ENCODE measurements at places on chromosomes 1 and 21. TPM values are rescaled to one million over a fixed set of nuclear protein-coding genes. Genes with fewer than 3 reads are reported as not detected.

DNA sequence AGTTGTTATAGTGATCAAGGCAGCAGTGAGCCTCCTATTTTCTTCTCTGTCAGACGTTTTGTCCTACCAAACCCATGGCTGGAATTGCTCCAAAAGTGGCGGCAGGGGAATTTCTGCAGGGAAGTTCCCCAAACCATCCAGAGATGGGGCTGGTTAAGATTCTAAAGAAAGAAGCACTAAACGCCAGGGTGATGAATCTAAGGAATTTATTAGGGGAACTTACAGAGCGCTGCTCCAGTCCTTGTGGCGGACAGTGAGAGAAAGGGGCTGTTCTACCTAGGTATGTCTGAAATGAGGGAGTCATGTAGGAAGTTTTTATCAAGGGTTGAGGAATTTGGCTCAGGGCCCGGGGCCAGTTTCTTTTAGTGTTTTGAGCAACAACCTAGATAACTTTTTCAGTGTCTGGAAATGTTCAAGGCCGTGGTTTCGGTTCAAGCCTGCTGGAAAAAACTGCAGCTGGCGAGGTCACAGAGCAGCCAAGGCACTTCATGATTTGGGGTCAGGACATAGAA lies 222.4 kb upstream of the B3GALT2 start:
- DNase-seq: peak; percentile 1
- no peak overlapping the region for H3K27ac ChIP-seq
- no peaks in the 10 kb centered on the region for H3K4me1 ChIP-seq
- no peaks in the 10 kb centered on the region for H3K27me3 ChIP-seq
- H3K4me3 ChIP-seq: no peak overlapping the region

GRCh38 chr1:222109836-222110235 lies 367.9 kb upstream of the DUSP10 start:
- no peak overlapping the region for H3K4me3 ChIP-seq
- H3K27ac ChIP-seq: no peak overlapping the region
- DNase-seq: no peak
- no peaks in the 10 kb centered on the region for H3K27me3 ChIP-seq

GRCh38 chr1:72568113-72568512 lies 285.8 kb upstream of the NEGR1 start:
- H3K4me1 ChIP-seq: no peaks in the 10 kb centered on the region
- no peaks in the 10 kb centered on the region for H3K36me3 ChIP-seq
- no peak for DNase-seq
- no peak overlapping the region for H3K27ac ChIP-seq
- H3K27me3 ChIP-seq: no peaks in the 10 kb centered on the region
- H3K4me3 ChIP-seq: no peak overlapping the region

The TP73 gene
- total RNA-seq: not detected

DNA sequence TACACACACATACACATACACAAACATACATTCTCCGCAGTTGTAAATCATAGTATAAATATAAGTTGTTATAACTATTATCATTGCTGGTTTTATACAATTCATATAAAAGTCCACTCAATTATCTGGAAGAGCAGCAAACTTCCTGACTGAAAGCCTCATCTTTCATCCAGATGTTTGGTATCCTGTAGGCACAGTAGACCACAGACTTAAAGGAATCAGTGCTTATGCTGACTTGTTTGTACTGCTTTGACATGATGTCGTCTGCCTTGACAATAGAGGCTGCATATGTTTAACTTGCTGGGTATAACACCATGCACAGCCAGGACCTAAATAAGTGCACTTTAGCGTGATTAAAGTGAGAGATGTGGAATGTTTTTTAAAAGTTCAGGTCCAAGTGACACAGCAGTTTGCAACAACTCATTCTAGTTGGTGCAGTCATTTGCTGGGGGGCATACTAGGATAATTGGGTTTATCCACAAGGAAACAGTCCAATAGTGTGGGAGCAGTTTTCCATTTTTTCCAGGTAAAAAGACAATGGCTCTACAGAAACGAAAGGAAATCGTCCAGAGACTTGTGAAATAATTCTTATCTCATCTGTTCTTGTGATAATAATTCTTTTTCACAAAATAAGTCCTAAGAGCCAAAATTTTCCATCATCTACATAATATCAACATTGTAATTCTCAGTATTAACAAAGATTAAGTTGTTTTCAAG lies 110.3 kb upstream of the TSPAN2 start:
- H3K36me3 ChIP-seq: no peaks in the 10 kb centered on the region

The MROH9 gene
- total RNA-seq: not detected

DNA sequence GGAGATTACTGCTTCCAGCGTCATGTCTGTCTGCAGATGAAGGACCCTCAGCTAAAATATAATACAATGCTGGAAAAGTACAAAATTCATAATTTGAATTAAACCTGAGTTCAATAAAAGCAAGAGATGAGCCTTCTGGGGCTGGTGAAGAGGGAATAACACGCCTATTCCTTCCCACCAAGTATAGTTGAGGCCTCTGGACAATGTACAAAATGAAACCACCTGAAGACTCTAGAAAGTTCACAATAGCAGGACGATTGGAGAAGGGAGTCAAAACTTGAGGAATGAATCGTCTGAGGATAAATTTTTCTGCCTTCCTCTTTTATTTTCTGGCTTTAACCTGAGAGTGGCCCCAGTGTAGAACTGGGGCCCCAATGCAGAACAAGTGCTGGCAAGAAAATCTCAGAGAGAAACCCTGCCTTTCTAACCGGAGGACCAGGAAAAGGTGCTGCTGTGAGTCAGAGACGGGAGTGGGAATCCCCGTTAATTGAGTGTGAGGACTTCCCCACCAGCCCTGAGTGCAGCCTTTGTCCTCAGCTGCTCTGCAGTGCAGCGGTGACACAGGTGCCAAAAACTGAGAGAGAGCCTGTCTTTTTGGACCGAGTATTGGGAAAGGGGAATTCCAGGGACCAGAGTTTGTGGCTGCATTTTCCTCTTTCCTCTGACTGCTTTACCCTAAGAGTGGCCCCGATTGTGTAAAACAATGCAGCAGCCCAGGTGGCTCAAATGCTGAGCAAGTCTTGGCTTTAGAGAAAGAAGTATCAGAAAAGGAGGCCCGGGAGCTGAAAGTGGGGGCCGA lies 264.9 kb downstream of the DYRK1A start:
- H3K4me1 ChIP-seq: no peaks in the 10 kb centered on the region
- no peak overlapping the region for H3K4me3 ChIP-seq
- peaks cover 6% of the 10 kb centered on the region for H3K27me3 ChIP-seq
- no peak for DNase-seq

- no peak overlapping the region for H3K27ac ChIP-seq
- no peak for DNase-seq
- no peaks in the 10 kb centered on the region for H3K27me3 ChIP-seq
- H3K4me1 ChIP-seq: no peaks in the 10 kb centered on the region
- H3K36me3 ChIP-seq: no peaks in the 10 kb centered on the region
These were observed 206.1 kb downstream of the ZNF648 start for GRCh38 chr1:181855380-181855779.

DNA sequence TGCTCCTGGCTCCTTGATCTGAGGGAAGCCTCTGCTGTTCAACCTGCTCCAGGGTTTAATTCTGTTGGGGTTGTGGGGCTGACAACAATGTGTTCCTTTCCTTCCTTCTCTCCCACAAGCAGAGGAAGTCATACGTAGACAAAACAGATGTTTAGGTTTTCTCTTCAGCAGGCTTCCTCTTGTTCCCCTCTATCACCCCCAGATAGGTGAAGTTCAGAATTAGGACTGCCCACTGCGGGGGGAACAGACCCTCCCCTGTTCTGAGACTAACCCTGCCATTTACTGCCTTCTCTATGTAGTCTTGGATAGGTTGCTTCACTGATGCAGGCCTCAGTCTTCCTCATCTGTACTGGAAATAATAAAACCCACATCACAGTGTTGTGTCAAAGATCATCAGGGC lies 30.0 kb upstream of the NRDC start:
- DNase-seq: no peak
- no peaks in the 10 kb centered on the region for H3K36me3 ChIP-seq
- H3K27me3 ChIP-seq: no peaks in the 10 kb centered on the region

- H3K27ac ChIP-seq: no peak within 1 kb of the TSS
- no peaks in the 10 kb centered on the region for H3K27me3 ChIP-seq
- no peaks in the 10 kb centered on the region for H3K36me3 ChIP-seq
- H3K4me1 ChIP-seq: no peaks in the 10 kb centered on the region
These were observed at the start of gene CHI3L1 for GRCh38 chr1:203186446-203187303. CHI3L1 (minus strand) TSS chr1:203186704; CDS start chr1:203186623, 81 bp downstream.

The B3GALT2 gene
- 0.25 TPM for total RNA-seq

DNA sequence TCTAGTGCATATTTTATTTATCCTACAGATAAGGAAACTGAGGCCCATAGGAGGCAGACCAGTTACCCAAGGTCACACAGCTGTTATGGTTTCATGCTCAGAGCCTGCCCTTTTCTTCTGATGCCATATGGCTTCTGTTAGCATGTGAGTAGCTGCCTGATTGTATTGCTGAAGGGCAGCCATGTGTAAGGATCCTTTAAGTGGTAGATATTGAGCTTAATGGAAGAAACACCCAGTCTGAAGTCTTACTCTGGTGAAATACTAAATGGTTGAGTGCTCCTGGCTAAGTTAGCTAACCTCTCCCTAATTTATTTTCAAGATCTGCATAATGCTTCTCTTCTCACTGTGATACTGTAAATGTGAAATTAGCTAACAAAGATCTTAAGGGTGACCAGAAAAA lies 30.9 kb downstream of the ADAMTS5 start:
- no peaks in the 10 kb centered on the region for H3K27me3 ChIP-seq
- H3K36me3 ChIP-seq: no peaks in the 10 kb centered on the region
- H3K4me1 ChIP-seq: no peaks in the 10 kb centered on the region
- no peak overlapping the region for H3K27ac ChIP-seq

The RERE gene
- 84.0 TPM for total RNA-seq

The VANGL2 gene
- total RNA-seq: not detected

- DNase-seq: no peak
- no peaks in the 10 kb centered on the region for H3K4me1 ChIP-seq
- no peaks in the 10 kb centered on the region for H3K27me3 ChIP-seq
- H3K27ac ChIP-seq: no peak overlapping the region
- H3K36me3 ChIP-seq: no peaks in the 10 kb centered on the region
These were observed 379.6 kb downstream of the TTLL7 start for GRCh38 chr1:83619170-83619896.

- peaks cover 13% of the 10 kb centered on the region for H3K4me1 ChIP-seq
- H3K27ac ChIP-seq: no peak overlapping the region
- no peak for DNase-seq
- no peak overlapping the region for H3K4me3 ChIP-seq
- H3K27me3 ChIP-seq: no peaks in the 10 kb centered on the region
- no peaks in the 10 kb centered on the region for H3K36me3 ChIP-seq
These were observed 107.6 kb downstream of the FASLG start for GRCh38 chr1:172766462-172766861.

DNA sequence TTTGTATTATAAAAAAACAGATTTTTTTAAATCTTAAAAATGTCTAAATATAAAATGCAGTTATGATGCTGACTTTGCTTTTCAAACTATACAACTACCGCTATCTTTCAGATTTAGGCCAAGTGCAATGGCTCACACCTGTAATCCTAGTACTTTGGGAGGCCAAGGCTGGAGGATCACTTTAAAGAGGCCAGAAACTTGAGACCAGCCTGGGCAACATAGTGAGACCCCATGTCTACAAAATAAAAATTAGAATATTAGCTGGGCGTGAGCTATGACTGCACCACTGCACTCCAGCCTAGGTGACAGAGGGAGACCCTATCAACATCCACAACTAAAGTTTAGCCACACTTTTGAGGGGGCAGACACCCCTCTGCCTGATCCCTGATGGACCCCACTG lies 20.3 kb downstream of the ZBTB17 start:
- peaks cover 26% of the 10 kb centered on the region for H3K36me3 ChIP-seq
- H3K27me3 ChIP-seq: no peaks in the 10 kb centered on the region

GRCh38 chr21:16587681-16588375 lies 858.0 kb downstream of the USP25 start:
- no peaks in the 10 kb centered on the region for H3K4me1 ChIP-seq
- H3K27me3 ChIP-seq: no peaks in the 10 kb centered on the region
- DNase-seq: no peak
- no peak overlapping the region for H3K4me3 ChIP-seq
- no peaks in the 10 kb centered on the region for H3K36me3 ChIP-seq

- peaks cover 31% of the 10 kb centered on the region for H3K27me3 ChIP-seq
- H3K4me3 ChIP-seq: no peak overlapping the region
- H3K4me1 ChIP-seq: peaks cover 4% of the 10 kb centered on the region
These were observed 55.1 kb upstream of the ADARB1 start for GRCh38 chr21:45019076-45019886.

GRCh38 chr1:17392199-17392740 lies 20.3 kb downstream of the PADI6 start:
- H3K4me1 ChIP-seq: peaks cover 6% of the 10 kb centered on the region
- DNase-seq: no peak
- H3K27ac ChIP-seq: no peak overlapping the region
- H3K36me3 ChIP-seq: no peaks in the 10 kb centered on the region
- H3K4me3 ChIP-seq: no peak overlapping the region

The MMP23B gene
- 3.7 TPM for total RNA-seq

GRCh38 chr1:163799190-163799805 lies 477.5 kb downstream of the NUF2 start:
- H3K4me1 ChIP-seq: no peaks in the 10 kb centered on the region
- no peak for DNase-seq
- H3K4me3 ChIP-seq: no peak overlapping the region
- no peak overlapping the region for H3K27ac ChIP-seq
- H3K27me3 ChIP-seq: no peaks in the 10 kb centered on the region
- no peaks in the 10 kb centered on the region for H3K36me3 ChIP-seq

GRCh38 chr1:165501970-165502348 lies 41.8 kb upstream of the LRRC52 start:
- no peak overlapping the region for H3K27ac ChIP-seq
- H3K4me3 ChIP-seq: no peak overlapping the region
- peaks cover 3% of the 10 kb centered on the region for H3K27me3 ChIP-seq

DNA sequence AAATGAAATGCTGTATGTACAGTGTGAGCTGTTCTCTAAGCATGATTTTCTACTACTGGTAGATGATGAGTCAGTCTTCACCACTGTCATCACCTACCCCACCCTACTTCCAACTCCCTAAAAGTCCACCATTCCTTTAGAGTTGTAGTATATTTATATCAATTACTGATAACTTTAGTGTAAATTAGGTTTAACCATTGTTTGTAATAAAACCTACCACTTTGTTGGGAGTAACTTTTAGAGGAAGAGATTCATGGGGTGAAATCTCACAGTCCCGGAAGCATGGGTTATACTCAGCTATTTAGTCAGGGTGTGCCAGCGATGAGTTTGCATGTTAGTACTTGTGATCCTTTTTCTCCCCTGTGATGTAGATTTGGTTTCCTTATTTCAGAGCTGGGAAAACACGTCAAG lies 17.1 kb downstream of the MORC3 start:
- no peak overlapping the region for H3K4me3 ChIP-seq
- no peaks in the 10 kb centered on the region for H3K4me1 ChIP-seq
- H3K36me3 ChIP-seq: peaks cover 75% of the 10 kb centered on the region

GRCh38 chr1:211541720-211542477 lies 37.1 kb downstream of the SLC30A1 start:
- no peak overlapping the region for H3K4me3 ChIP-seq
- DNase-seq: no peak
- no peaks in the 10 kb centered on the region for H3K4me1 ChIP-seq
- H3K27me3 ChIP-seq: no peaks in the 10 kb centered on the region

DNA sequence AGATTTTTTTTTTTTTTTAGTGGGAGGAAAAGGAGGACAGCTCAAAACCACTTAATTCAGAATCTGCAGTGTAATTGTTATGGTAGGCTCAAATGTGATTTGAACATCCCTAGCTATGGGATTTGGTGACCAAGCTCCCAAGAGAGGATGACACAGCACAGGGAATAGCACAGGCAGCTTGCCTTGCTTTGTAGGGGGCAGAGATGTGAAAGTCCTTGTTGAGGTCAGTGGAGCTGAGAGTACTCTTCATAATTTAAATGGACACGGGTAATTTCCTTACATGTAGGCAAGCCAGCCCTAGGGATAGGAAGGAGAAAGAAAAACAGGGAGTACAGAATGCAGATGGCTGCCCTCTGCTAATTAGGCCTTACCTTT lies 3.2 kb upstream of the UCK2 start:
- H3K4me3 ChIP-seq: no peak overlapping the region
- H3K36me3 ChIP-seq: no peaks in the 10 kb centered on the region
- no peaks in the 10 kb centered on the region for H3K27me3 ChIP-seq
- no peak overlapping the region for H3K27ac ChIP-seq

Data from CD4-positive, alpha-beta T cell (primary cell).